ENCODE measurements at places on chromosomes 11 and 22. TPM values are rescaled to one million over a fixed set of nuclear protein-coding genes. Genes with fewer than 3 reads are reported as not detected.

Gene XKR3
- total RNA-seq = not detected

Gene SLC17A6
- not detected for total RNA-seq

Gene WEE1
- 30.1 TPM for total RNA-seq

Gene KRTAP5-7
- total RNA-seq = not detected

Gene MMP13
- not detected for total RNA-seq

Gene MRGPRX4
- not detected for total RNA-seq

Gene PKNOX2
- 1.8 TPM for total RNA-seq

Gene MDK
- total RNA-seq = 89.6 TPM

Gene JAML
- not detected for total RNA-seq

Gene JHY
- 0.42 TPM for total RNA-seq

Gene HORMAD2
- total RNA-seq = not detected

Gene PRDX5
- 330 TPM for total RNA-seq

Gene SLC22A12
- not detected for total RNA-seq

Gene CARD16
- total RNA-seq = 2.0 TPM

Gene TRAF6
- total RNA-seq = 5.6 TPM

Gene MPPED1
- total RNA-seq = not detected

Gene RFPL3
- total RNA-seq = not detected

Gene SERPING1
- total RNA-seq = 4.5 TPM

Gene HTR3B
- total RNA-seq = not detected

Gene MRGPRX3
- total RNA-seq = not detected

Gene TMEM138
- total RNA-seq = 38.9 TPM

Gene UCP3
- 0.30 TPM for total RNA-seq

Gene RHOD
- 10.1 TPM for total RNA-seq

Gene CST6
- 0.51 TPM for total RNA-seq

Gene ARCN1
- 317 TPM for total RNA-seq

Gene TRIM22
- total RNA-seq = 134 TPM

Gene LRRC32
- 59.0 TPM for total RNA-seq

Gene TM7SF2
- total RNA-seq = 17.0 TPM

Gene APOBEC3A
- not detected for total RNA-seq

Gene MMP27
- total RNA-seq = not detected

Gene ALKBH8
- 13.6 TPM for total RNA-seq

Gene OR8G1
- not detected for total RNA-seq

Gene CSNK2A3
- total RNA-seq = 2.1 TPM

Gene USH1C
- not detected for total RNA-seq

Gene ART1
- total RNA-seq = not detected

Gene INS
- not detected for total RNA-seq

Gene RFPL2
- total RNA-seq = not detected

Gene IL17REL
- total RNA-seq = 0.09 TPM

Gene APOL6
- total RNA-seq = 20.5 TPM

Gene FXYD6
- total RNA-seq = not detected

Gene OR5L1
- total RNA-seq = not detected
